ENCODE measurements at places on chromosomes 1 and 21.

DNA sequence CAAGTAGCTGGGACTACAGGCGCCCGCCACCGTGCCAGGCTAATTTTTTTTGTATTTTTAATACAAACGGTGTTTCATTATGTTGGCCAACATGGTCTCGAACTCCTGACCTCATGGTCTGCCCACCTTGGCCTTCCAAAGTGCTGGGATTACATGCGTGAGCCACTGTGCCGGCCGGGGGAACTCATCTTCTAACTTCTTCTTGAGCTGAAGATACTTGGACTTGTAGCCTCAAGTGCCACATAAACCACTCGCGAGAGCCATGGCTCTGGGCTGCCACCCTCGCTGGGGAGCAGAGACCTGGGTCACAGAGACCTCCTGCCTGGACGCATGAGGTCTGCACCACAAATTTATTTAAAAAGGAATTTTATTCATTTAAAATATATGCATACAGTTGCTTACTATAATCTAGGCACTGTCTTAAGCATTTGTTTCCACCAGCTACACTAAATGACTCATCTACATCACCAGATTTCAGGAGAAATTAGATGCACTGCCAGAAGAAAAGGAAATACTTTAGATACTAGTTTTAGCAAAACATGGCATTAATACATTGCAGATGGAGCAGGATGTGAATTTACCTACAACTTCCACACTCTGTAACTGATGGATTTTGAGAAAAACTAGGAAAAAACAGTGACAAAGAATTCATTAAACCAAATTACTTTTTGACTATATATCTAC lies 29.9 kb upstream of the PUM1 start:
- no peak for DNase-seq

DNA sequence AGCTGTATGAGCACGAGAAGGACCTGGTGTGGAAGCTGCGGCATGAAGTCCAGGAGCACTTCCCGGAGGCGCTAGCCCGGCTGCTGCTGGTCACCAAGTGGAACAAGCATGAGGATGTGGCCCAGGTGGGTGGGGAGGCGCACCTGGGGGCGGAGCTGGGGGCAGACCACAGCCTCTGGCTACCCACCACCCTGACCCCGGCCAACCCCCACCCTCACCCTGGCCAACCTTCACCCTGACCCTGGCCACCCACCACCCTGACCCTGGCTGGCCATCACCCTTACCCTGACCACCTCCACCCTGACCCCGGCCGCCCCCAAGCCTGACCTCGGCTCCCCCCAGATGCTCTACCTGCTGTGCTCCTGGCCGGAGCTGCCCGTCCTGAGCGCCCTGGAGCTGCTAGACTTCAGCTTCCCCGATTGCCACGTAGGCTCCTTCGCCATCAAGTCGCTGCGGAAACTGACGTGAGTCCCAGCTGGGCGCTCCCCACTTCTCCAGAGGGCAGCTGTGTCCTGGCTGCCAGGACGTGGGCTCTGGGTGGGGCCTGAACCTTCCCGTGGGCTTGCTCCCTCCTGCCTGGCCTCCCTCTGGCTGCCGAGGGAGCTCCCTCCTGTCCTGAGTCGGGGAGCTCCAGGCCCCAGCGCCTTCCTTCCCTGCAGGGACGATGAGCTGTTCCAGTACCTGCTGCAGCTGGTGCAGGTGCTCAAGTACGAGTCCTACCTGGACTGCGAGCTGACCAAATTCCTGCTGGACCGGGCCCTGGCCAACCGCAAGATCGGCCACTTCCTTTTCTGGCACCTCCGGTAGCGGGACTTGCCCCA lies 69.5 kb downstream of the PIK3CD start:
- no peak for DNase-seq

GRCh38 chr1:41371630-41372599 lies 10.7 kb downstream of the FOXO6 start:
- DNase-seq, result no peak

- DNase-seq, result no peak
Observed at GRCh38 chr21:7957713-7958064, 2563.7 kb upstream of the TPTE start.

DNA sequence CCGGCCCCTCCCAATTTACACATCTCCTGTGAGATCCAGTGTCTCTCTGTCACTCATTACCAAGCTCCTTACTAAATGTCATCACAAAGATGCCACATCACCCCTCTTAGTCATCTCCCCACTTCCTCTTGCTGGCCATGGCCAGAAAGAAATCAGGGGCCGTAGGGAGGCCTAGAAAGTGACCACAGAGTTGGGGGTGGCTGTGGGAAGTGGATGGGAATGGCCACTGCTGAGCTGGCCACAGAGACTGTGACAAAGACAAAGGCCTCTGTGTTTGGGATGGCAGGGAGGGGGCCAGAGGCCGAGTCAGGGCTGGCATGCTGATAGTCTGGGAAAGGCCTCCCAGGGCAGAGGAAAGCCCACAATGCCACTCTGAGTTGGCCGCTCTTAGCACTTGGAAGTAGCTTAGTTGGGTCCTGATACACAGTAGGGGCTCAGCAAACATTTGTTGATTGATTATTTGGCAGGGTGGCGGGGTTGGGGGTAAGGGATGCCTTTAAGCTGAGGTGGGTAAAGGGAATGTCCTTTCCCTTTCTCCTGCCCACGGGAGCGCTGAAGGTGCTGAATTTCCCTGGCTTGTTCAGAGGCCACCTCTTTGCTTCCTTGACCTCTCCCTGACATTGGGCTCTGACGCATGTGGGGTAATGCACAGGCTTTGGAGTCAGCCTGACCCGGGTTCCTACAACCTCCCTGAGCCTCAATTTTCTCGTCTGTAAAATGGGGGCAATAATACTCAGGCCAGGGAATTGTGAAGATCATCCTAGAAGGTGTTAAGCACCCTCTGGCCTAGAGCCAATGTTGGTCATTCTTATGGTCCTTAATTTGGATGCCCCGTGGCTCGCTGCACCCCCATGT lies 13.2 kb downstream of the NAV1 start:
- DNase-seq, result no peak

GRCh38 chr1:205672395-205672889 lies 7.9 kb downstream of the SLC45A3 start:
- DNase-seq, result no peak

GRCh38 chr21:33931799-33932390 lies 16.3 kb upstream of the ATP5PO start:
- no peak for DNase-seq

DNA sequence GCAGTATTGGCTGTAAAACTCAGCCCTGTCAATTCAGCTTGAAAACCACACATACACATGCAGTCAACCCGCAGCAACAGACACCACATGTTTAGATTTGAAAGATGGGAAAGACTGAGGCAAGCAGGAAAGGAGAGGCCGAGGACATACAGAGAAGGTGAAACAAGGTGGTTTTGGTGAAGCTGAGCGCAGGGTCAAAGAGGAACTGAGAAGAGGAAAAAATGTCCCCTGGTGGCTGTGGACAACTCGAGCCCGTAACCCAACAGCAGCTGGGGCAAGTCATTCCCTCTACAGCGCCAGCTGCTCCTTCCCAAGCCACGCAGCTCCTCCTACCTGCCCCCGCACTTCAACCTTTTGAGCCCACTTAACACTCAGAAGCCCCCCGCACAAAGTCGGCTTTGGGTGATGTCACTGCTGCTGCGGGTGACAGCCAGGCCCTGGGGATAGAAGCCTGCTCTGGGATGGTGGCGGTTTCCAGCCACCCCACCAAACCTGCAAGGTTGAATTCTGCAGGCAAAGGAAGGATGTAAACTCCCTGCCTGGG lies 63.0 kb downstream of the KCNN3 start:
- DNase-seq, result no peak

- DNase-seq, result no peak
Observed at GRCh38 chr21:26550326-26550725, 22.8 kb downstream of the CYYR1 start.

- DNase-seq, result no peak
Observed at GRCh38 chr21:27149034-27149433, 182.1 kb upstream of the ADAMTS5 start.

DNA sequence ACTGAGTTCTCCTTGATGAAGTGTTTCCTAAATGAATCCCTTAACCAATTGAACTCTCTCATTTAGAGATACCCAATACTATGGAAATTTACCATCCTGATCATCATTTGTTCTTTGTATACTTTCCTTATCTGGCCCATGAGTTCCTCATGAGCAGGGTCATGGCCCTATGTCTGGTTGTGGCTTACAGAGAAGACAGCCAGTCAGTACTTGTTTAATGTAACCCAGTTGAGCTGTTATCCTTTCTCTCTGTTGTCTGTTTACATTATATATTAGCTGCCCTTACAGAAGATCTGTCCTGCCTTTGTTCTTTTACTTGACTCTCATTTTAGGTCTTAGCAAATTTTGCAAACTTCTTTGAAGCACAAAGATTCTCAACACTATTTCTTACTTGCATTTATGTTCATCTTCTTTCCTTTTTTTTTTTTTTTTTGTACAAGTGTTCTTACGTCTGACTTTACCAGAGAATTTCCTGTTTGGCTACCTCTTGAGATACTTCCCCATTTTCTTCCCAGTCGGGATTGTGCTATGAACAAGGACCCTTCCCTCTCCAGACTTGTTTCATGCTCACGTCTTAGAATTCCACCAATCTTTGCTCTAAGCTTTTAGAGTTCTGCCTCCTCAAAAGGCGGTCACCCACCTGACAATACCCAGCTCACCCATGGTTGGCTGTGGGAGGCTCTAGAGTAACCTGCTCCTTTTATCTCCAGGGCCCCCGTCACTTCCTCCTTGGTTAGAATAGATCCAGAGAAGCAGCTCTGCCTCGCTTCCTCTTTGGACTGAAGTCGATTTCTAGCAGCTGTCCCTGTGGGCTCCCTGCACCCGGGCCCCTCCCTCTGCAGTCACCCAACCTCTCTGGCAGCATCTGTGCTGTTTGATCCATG lies 53.6 kb upstream of the RUNX1 start:
- DNase-seq, result no peak

DNA sequence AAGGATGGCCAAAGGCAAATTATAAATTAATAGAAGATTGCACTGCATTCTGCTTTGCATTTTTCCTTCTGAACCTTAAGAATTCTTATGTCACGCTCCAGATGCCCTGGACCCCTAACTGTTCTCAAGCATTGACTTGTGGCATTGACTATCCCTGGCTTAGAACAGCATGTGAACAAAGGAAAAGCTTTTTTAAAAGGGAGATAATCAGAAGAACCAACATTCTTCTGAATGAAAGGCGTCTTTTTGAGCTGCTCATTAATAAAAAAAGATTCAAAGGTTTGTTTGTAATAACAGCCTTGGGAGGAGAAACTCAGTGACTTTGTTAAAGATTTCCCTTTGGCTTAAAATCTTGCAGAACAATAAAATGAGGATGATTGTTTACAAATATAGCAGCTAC lies 105.5 kb downstream of the TNNI3K start:
- no peak for DNase-seq

DNA sequence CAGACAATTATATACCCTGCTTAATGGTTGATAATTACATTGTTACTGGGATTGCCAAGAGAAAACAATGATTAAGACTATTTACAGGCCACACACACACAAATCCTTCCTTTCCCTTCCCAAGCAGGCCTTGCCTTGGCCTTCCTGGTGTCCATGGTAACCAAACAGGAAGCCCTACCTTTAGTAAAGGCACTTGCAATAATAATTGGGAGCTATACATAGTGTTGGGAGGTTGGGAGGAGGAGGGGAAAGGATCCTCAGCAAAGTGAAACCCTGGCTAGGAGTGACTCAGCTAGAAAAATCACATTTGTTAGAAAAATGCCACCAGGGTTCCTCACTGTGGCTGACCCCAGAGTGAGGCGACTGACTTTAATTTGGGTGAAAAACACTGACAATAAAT lies 122.3 kb upstream of the ADAR start:
- no peak for DNase-seq

- no peak for DNase-seq
Observed at GRCh38 chr1:219541946-219542345, 71.0 kb downstream of the ZC3H11B start.
